Stimulated activated CD8-positive, alpha-beta memory T cell treated with anti-CD3 and anti-CD28 coated beads, Interleukin-7, amount 100 ng/mL, for 1 hour (primary cell): ENCODE measurements at places on chromosomes 16 and 17.

DNA sequence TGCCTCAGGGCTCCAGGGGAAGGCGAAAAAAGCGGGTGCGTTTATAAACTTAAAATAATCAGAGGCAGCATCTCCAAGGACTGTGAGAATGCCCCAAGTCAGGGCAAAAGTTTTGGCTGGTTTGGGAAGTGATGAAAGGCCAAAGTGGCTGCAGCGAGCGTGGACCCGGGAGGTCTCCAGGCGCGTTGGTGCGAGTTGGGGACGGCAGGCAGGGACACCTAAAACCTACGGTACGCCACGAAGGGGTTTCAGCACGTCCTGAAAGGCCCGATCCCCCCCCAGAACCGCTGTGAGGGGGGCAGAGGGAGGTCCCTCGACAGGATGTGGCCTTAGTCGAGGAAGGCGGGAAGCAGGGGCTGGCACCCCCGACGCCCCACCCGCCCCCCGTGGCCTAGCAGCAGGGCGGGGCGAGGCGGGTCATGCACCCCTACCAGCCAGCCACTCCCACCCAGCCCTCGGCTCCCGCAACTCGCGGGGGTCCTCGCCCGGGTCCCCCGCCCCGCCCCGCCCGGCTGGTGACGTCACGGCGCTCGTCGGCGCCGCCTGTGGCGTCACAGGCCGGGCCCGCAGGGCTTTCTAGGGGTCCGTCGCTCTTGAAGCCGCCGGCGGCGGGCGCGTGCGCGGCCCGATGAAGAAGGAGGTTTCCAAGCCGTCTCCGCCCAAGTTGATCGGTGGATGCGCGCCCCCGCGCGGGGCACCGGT, at the start of gene MYCBPAP:
TSS of gene MYCBPAP (plus strand) at position 569 of the 702 bp plus-strand sequence. CDS start 236 bp downstream, outside the sequence.
- peak; percentile 59 for DNase-seq

DNA sequence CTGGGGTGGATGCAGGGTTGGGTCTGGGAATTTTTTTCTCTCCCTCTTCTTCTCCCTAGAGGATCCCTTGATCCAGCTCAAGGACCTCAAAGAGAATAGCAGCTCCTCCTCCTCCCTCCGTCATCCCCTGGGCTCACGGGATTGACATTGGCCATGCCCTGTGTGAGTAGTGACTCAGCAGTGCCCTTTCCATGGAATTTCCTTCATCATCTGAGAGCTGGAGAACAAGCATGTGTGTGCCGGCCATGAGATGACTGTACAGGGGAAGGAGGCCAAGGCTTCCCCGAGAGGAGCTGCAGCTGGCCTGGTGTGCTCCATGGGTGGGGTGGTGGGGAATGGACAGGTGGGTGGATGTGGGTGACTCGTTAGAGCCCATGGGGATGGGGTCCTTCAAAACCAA, 8.9 kb upstream of the WSCD1 start:
- no peak for DNase-seq

GRCh38 chr16:12260647-12261262, 284.2 kb downstream of the SNX29 start:
- DNase-seq = no peak

DNA sequence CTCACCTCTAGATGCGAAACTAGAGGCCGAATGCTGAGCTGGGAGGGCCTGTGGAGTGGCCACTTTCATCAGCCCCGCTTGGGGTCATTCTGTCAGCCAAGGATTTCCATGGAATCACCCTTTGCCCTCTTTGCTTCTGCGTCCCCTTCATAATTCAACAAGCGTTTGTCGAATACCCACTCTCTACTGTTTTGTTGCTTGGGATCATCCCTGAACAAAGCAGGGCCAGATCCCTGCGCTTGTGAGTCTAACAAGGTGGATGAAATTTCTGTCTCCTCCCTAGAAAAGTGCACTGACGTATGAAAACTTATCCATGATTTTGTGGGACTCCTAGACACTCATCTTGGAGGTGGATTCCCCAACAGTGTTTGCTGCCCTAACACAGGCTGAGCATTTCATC, 3.3 kb upstream of the SLC12A3 start:
- no peak for DNase-seq

DNA sequence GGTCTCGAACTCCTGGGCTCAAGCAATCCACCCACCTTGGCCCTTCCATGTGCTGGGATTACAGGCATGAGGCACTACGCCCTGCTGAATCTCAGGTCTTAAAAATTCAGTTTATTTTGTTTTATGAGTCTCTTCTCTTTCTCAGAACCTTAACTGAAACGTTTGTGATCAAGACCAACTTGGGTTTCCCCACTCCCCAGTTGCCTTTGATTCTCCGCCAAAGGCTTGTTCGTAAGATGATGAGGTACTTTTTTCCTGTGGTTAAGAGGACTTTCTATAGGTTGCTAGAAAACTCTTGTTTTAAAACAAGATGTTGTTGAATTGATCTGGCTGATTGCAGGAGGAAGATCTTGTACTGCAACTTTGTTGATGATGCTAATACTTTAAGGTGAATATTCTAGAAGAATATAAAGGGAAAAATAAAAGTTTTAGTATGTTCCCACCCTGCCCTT, 11.7 kb downstream of the ABCC1 start:
- peak; percentile 30 for DNase-seq

DNA sequence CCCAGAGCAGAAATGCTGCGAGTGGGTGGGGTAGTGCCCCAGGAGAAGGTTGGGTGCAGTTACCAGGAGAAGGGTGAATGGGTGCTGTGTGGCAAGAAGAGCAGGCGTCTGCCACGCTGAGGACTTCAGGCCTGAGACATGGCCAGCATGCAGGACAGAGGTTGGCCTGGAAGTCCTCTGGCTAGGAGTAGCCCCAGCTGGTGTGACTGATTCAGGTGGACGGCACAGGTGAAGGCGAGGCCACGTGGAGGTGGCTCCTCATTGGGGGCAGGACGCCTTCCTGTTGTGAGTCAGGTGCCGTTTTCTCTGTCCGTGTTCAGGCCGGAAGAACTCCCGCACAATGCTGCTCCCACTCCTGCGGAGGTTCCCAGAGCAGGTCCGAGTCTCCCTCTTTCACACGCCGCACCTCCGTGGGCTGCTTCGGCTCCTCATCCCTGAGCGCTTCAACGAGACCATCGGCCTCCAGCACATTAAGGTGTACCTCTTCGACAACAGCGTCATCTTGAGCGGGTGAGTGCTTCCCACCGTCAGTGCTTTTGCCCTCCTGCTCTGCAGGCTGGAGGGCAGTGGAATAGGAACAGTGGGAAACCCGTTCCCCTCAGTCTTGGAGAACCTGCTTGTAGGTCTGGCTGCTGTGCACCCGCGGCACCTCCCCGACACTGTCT, 20.7 kb downstream of the PGS1 start:
- no peak for DNase-seq

GRCh38 chr16:10667239-10667638, 27.5 kb downstream of the TEKT5 start:
- DNase-seq = no peak

DNA sequence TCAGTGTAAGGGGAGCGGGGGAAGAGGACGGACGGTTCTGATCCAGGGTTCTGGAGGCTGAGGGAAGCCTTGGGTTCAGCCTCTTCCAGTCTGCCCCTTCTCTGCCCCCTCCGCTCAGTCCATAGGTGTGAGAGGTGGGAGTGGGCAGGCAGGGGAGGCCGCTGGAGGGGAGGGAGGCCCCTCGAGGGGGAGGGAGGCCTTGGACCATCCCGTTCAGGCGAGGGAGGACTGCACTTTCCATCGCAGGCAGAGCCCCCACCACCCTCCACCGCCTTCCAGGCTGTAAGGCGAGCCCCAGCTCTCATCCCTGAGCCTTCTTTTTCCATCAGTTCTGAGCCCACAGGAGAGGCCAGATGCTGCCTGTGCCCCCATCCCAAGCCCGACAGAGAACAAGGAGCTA, 4.2 kb upstream of the AXIN1 start:
- DNase-seq = no peak

DNA sequence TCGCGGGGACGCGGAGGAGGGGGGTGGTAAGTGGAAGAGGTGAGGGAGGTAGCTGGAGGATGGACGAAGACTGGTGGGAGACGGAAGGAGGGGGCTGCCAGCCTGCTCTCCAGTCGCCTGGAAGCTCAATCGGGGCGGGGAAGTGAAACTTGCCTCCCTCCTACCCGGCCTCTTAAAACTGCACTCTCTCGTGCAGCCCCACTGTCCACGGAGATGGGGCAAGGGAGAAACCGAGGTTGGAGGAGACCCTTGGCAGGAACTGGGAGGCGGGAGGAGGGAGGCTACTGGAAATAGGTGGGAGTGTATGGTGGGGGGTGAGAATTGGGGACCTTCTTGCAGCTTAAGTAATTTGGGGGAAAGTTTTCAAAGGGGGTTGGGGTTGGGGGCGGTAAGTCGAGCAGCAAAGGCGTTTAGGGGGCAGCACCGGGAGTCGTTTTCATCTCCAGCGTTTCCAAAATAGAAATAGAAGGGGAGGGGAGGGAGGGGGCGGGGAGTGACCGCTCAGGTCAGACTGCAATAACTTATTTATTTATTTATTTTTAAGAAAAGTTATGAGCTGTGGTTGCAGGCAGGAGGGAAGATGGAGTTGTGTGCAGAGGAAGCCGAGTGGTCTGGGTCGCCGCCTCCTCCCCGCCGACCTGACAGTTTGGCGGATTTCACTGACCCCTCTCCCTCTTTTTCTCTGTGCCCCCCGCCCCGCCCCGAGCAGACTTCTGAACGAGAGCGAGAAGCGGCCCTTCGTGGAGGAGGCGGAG, 1.4 kb downstream of the SOX9 start:
- no peak for DNase-seq

DNA sequence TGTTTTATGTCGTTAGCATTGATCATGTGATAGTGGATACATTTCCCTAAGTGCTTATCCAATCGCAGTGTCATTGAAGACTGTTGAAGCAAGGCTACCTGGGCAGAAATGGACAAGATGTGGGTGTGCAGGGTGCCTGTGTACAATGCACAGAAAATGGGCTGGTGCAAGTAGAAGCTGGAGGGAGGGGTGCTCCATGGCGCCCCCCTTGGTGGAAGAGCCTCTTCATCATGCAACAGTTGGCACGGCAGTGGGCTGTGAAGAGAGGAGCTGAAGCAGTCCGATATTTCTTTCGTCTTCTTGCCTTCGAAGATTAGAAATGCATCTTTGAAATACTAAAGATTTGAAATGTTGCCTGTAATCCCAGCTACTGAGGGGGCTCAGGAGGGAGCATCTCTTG, 100.5 kb downstream of the PLCG2 start:
- no peak for DNase-seq

DNA sequence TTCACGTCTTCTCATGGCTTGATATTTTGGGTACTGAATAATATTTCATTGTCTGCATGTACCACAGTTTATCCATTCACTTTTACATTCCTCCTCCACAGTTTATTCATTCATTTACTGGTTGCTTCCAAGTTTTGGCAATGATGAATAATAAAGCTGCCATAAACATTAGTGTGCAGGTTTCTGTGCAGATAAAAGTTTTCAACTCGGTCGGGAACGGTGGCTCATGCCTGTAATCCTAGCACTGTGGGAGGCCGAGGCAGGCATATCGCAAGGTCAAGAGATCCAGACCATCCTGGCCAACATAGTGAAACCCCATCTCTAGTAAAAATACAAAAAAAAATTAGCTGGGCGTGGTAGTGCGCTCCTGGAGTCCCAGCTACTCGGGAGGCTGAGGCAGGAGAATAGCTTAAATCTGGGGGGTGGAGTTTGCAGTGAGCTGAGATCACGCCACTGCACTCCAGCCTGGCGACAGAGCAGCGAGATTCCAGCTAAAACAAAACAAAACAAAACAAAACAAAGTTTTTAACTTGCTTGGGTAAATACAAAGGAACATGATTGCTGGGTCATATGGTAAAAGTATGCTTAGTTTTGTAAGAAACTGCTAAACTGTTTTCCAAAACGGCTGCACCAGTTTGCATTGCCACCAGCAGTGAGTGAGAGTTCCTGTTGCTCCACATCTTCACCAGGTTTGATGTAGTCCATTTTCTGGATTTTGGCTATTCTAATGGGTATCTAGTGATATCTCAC, 89.5 kb downstream of the WWP2 start:
- no peak for DNase-seq

DNA sequence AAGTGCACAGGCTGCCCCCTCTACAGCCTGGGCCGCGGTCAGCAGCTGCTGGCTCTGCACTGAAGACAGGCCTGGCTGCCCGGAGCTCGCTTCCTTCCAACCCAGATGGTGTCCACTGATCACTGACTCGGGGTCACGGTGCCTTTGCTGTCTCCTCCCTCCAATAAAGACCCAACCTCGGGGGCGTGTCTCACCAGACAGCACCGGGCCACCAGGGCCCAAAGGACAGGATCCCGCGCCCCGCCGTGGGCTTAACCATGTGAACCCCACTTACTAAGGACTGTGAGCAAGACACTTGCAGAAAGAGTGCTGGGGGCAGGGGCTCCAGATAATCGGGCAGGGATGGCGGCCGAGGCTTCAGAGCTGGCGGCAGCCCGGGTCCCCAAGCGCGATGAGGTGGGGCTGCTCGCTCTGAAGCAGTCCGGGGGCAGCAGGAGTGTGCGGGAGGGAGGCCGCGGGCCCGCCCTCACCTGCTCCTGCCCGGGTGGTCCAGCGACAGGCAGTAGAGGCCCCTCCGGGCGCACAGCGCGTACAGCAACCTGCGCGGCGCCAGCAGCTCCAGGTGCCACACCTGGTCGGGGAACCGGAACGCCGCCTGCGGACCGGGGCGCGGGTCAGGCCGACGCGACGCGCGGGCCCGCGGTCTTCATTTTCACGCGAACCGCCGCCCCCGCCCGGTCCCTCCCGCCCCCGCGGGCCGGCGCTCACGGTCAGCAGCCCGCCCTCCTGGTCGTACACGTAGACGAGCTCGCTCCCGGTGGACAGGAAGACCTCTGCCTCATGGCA, 502 bp downstream of the FAAP100 start:
- no peak for DNase-seq

DNA sequence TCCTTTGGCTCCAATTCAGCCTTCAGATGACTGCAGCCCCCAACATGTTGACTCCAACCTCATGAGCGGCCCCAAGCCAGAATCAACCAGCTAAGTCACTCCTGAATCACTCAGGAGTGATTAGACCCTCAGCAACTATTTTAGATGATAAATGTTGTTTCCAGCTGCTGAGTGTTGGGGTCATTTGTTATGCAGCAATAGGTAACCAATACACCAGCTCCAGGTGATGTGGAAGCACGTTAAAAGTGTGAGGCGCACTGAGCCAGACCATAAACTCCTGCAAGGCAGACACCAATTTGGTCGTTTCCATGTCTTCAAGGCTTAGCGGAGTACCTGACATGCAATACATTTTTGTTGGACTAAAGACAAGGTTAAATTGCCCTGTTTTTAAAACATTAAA, 17.5 kb downstream of the COQ7 start:
- no peak for DNase-seq

- no peak for DNase-seq
Measured at GRCh38 chr17:34300652-34301370, 15.3 kb downstream of the CCL11 start.

- no peak for DNase-seq
Measured at GRCh38 chr17:8405499-8406016, 7.9 kb upstream of the RNF222 start.

- no peak for DNase-seq
Measured at GRCh38 chr17:53142890-53143289, 679.8 kb upstream of the KIF2B start.

DNA sequence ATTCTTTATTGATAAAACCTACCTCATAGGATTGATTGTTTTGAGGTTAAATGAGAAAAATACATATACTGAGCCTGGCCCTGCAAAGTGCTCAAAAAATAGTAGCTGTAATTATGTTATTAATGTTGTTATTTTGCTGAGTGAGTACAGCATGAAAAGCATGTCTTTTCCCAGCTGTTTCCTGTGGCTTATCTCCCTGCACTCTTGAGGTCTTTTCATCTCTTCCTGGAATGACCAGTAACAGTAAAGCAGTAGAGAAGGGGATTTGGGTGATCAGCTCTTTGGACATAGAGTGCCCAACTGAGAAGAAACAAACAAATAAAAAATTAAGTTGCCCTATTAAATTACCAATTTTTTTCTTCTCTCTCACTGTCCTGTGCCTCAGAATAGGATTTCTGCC, 53.7 kb downstream of the NFAT5 start:
- no peak for DNase-seq
